Suppressor macrophage treated with lipopolysaccharide for 1 hour (primary cell): ENCODE measurements at places on chromosomes 2 and 18.

DNA sequence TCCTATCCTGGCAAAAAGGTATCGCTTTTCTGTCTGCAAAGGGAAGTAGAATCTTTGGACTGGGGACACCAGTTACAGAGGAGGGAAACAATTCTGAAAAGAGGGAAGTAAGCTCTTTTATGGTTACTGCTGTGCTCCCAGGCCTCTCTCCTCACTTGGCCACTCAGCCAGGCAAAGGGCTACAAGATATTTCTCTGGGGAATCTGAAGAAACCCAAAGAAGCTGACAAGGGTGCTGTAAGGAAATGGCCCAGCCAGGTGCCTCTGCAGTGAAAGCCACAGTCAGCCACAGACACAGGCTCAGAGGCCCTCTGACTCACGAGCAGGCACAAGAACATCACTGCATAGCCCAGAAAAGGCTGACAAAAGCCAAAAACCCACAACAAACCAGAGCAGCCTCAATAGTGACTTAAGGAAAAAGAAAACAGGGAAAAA, 5.8 kb downstream of the HDLBP start:
- DNase-seq = peak; percentile 51

- no peak for DNase-seq
Measured at GRCh38 chr2:174939046-174939445, 66.1 kb downstream of the CHN1 start.

DNA sequence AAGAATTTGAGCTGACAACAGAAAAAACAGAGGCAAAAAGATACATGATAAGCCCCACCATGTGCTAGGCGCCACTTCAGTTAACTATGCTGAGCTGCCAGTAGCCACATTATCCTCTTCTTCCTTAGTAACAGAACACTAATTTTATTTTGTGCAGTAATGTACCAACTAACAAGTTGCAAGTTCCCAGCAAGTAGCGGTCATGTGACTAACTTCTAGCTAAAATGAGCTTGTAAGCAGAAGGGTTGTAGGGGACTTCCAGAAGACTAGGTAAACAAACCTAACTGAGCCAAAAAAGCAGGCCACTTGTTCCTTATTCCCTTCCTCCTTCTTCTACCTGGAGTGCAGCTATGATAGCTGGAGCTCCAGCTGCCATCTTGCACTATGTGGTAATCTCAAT, 75.5 kb downstream of the DTNB start:
- DNase-seq = peak; percentile 32

DNA sequence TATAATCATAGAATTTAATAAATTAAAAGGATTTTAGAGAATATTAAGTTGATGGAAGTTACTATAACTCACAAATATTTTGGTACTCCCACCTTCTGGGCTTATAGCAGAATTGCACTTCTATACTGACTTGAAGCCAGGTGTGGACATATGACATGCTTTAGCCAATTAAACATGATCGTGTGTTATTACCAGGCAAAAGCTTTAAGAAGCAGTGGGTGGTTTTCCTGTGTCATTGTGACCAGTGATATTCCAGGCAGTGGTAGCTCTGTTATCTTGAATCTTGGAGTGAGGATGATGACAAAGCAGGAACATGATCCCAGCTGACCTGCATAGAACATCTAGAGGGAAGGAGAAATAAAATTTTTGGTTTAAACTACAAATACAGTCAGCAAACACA, 370.9 kb upstream of the ZEB2 start:
- DNase-seq = peak; percentile 5

DNA sequence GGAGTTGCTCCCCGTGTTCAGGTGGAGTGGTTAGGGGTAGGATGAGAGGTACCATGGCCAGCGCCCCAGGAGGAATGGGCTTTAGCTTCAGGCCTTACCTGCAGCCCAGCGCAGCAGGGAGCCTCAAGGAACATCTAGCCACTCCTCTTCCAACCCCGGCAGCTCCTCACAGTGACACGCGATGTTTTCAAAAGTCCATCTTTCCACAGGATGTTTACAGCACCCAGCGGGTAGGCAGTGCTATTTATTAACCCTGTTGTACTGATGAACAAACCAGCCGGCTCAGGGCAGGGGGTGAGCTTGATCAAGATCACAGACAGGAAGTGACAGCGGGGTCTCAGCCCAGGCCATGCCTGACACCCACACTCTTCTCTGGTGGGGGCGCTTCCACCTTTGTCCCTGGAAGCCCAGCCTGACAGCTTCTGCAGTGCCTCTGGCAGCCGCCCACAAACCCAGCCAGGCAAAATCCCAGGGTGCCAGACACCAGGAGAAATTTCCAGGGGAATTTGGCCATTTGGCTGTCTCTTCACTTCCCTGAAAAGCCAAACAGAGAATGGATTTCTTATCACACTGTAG, 18.4 kb upstream of the PRLH start:
- no peak for DNase-seq

DNA sequence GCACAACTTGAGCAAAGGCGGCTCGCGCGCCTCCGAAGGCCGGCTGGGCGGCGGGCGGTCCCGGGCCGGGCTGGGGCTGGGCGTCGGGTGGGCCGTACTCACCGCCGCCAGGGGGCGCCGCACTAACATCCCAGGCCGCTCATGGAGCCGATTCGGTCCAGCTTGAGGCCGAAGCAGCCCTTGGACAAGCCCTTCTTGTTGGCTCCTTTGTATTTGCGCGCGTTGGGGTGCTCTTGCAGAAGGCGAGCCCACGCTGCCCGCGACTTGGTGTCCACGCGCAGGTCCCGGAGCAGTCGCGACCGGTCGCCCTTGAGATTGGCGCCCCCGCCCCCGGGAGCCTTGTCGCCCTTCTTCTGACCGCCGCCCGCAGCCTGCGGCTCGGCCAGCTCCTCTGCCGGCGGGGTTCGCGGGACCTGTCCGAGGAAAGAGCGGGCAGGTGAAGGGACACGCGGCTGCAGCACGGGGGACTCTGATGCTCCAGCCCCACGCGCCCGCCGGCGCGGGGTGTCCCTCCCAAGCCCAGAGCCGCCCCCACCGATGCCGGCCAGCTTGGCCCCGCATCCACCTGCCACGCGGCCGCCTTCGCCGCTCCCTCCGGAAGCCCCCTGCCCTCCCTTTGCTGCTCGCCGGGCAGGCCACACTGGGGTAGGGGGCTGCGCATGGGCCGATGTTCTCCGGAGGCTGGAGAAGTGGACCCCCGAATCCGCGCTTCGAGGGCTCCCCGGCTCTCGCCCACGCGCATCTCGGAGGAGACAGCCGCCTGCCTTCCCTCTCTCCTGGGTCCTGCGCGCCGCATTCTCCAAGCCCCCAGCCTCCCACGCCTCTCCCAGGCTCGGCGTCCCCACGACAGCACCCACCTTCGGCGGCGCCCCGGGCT, 655 bp downstream of the NPPC start:
- DNase-seq = peak; percentile 95

GRCh38 chr2:27155069-27155520, 6.3 kb downstream of the TCF23 start:
- DNase-seq = no peak

DNA sequence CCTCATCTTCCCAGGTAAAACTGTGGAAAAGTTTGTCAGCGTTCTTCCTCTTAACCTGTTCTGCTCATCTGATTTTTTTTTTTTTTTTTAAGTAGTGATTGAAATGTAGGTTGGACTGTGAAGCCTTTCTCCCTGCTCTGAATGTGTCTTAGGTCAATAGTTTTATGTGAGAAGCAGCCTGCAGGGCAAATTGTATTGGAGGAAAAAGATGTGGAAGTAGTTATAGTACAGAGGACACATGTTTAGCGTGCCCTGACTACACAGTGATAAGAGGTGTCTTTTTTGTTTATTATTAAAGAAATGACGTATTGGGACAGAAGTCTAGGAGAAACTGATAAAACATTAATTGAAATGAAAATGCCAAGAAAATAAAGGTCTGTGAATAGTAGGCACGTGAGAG, 1.5 kb downstream of the MTA3 start:
- DNase-seq = no peak

DNA sequence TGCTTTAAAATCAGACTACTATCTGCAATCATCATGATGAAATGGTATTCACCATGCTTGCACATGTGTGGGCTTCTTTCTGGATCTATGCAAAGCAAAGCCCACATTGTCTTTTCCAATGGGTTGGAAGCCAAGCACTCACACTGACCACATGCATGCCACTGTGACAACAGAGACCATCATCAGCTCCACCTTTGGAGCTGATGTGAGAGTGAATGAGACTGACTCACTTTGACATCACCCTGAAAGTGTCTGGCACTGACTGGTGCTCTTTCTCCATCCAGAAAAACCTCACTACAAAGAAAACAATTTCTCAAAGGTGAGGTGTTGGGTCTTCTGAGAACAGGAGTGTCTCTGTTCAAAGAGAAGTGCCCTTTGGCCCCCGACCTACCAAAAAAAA, 4.7 kb downstream of the MYO5B start:
- DNase-seq = no peak

GRCh38 chr2:104658144-104658835, 195.6 kb upstream of the POU3F3 start:
- DNase-seq = peak; percentile 49

DNA sequence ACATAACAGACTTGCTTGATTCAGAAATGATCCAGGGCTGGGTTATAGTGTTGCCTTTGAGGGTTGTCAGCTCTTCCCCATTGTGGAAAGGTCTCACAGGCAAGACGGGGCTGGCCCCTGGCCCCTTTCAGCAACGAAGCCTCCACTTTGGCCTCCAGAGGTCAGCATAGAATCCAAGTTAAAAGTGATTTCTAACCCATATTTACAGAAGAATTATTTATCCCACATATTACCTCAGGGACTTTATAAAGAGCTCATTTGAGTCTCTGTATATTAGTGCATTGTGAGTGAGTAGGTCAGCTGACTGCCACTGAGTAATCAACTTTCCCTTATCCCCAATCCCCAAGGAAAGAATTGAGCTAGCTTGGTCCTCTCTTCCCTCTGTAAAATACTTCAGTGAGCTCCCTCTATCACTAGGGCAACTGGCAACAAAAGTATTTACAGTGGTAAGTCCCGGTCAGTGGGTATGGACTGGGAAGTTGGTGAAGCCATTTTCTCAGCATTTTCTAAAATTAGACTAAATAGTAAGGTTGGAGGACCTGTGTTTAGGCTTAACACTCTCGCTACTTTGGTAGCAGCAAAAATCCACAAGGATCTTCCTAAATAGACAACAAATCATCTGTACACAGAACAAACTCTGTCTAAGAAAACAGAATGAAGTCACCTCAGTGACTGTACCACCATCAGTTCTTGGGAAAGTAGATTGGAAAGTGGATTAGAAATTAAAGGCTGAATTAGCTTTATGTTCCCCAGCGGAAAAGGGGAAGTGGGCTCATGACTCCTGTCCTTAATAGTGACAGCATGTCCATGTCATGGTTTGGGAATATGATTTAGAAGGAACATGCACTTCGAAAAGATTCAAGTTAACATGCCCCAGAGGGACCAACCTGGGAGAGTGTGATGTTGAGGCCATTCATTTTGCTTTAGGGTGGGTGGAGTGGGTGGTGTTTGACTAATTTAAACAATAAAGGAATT, 171.0 kb upstream of the SIX3 start:
- DNase-seq = peak; percentile 48

DNA sequence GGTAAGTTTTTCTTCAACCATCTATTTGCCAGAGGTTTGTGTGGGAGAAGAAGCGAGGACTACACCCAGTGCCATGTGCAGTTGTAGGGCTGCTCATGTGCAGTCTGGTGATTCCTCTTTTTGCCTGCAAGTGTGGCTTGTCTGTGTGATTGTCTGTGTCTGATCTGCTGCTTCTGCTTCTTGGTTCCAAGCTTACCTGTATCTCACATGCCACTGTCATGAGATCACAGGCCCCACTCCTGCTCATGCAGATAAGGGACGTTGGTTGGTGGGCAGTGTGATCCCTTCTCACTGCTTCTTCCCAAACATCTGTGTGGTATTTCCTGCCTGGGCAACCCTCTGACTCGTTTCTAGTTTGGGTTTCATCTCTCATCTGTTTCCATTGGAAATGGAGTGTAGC, 27.1 kb downstream of the RRM2 start:
- no peak for DNase-seq

- DNase-seq = no peak
Measured at GRCh38 chr2:6887751-6888192, 10.2 kb downstream of the RSAD2 start.

DNA sequence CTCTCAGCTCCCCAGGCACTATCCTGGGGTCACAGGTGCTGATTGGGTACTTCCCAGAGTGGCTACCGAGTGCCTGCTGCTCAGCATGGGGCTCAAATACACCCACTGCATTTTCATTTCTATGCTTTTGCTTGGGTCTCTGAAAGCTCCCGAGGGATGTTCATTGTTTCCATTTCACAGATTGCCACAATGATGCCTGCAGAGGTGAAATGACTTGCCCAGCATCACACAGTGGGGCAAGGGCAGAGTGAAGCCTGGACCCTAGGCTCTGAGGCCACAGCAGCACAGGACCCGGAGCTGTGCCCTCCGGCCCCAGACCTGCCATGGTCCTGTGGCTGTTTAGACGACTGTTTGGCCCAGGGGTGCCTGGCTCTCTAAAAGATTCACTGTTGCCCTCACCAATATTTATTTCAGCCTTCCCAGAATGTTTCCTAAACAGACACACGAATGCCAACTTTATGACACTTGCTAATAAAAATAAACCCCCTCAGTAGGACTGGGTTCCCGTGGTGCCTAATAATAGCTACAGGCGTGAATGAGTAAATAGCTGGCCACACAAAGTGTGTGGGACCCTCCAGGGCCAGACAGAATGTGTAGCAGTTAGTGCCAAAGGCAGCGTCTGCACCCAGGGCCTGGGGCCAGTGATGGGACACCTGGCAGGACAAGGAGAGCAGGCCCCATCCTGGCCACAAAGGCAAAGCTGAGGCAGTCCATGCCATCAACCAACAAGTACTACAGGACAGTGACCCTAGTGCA, 11.5 kb upstream of the ST8SIA5 start:
- DNase-seq = no peak

DNA sequence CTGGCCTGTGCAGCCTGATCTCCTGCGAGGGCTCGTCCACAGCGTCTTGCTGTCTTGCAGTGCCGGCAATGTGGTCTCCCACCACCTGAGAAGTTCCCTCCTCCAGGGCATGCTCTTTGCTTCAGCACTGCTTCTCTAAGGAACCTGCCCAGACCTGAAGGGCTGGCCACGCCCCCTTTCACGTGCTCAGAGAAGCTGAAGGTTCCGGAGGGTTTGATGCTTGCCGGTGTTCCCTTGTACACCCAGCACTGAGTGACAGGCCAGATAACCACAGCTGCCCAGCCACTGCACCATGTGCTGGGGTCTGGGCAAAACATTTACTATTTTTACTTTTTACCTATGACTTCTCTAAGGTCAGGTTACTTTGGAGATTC, 1.7 kb upstream of the POLR2D start:
- peak; percentile 7 for DNase-seq
